Activated T-helper 2 cell treated with anti-CD3 and anti-CD28 coated beads, Interferon-gamma antibody, Interleukin-2, Interleukin-4, amounts not matched to agents 10 μg/mL and 5 μg/mL and 100 μg/mL, durations not matched to agents 14 hours and 24 hours and 36 hours (primary cell): ENCODE measurements at places on chromosomes 1 and 21. TPM values are rescaled to one million over a fixed set of nuclear protein-coding genes. Genes with fewer than 3 reads are reported as not detected.

DNA sequence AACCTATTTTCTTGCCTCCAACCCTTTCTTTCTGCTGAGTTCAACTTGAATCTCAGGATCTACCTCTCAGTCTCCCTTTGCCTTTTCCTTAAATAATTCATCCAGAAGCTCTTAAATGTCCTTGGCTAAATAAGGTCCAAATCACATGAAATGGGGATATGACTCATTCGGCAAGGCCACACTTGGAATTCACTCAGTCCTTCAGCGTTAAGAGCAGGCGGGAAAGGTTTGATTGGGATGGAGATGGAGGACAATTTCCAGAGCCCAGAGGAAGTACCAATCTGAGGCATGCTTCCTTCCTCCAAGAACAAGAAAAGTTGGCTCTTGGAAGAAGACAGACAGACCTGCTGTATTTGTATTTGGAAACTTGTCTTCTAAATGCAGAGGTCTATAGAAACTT lies 128.5 kb downstream of the PROX1 start:
- DNase-seq, result no peak

DNA sequence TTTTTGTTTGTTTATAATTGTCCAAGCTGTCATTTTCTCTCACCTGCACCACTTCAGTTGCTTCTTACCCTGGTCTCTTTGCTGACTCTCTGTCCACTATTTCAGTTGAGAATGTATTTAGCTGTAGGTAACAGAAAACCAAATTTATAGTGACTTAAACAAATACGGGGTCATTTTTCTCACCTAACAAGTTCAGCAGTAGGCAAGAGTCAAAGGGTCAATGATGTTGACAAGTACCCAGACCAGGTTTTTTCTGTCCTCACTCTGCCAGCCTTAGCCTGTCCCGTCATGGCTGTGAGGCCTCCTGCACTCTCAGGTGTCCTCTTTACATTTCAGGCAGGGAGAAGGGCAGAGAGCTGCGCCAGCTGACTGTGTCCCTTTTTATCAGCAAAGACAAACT lies 11.8 kb downstream of the RIIAD1 start:
- DNase-seq, result no peak

DNA sequence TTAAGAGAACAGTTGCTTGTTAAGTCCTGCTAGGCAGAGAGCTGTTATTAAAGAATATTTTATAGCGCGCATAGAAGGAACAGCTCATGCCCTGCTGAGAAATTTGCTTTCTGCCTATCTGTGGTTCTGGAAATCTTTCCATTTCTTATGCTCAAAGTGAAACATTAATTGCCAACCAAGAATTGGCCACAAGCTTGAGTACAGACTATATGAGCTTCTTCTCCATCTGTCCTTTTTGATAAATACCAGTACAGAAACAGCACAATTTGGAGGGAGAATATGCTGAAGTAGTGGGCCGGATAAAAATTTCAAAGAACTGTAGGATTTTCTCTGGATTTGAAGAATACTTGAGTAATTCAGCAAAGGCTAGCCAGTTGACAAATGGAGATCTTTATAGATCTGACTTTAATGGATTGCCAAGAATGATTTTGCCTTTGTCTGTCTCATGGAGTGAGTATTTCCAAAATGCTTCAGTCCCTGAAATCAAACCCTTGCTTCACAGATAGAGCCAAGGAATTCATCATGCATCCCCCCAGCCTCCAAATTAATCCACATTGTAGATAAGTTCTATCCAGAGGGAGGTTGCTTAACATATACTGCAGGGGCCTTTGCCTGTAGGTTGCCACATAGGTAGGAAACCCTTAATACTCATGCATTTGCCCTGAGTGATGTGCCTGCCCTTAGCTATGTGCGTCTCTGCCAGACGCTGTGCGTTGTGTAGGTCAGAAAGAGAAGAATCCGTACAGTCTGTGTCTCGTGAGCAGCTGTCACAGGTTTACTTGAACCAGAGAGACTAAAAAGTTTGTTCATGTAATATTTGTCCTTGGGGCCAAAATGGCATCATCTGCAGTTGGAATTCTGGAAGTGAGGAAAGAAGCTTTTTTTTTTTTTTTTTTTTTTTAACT lies 44.2 kb downstream of the SMYD2 start:
- no peak for DNase-seq

DNA sequence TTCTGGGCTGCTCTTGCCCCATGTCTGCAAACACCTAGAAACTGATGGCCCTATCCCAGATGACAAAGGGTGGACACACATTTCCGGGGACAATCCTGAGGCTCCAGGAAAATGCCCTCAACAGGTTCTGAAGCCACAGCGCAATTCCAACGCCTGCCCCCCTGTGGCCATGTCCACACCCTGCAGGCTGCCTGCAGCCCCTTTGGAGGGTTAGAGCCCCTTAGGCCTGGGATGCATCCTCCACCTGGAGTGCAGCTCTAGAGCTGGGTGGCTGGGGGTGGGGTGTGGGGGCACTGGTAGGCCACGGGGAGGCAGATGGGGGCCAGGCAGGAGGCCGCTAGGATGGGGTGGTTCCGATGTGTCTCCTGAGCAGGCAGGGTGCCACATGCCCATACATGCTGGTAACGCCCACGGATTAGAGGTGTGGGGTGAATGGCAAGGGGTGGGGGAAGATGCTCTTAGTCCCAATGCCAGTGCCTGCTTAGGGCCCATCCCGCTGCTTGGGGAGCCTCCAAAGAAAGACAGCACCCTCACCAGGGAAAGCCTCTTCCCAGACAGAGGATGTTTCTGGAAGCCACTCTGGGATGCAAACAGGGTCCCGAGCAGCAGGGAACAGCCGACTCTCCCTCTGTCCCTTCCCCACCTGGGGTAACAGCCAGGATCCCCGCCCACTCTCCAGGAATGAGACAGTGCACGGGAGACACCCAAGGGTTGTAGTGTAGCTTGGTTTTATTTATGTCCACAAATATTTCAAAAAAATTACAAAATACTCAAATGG lies 34.0 kb downstream of the SLC45A1 start:
- DNase-seq, result no peak

GRCh38 chr1:243266231-243266630 lies 10.4 kb downstream of the SDCCAG8 start:
- no peak for DNase-seq

Gene LRRIQ3
- total RNA-seq, result 0.46 and 0.55 TPM in 2 replicates

Gene VWA5B1
- total RNA-seq, result not detected in 2 replicates
